Transverse colon (tissue), 4 donors: ENCODE measurements at places on chromosomes 1 and 21.
A peak's percentile ranks its signal among the peaks of the same experiment; 100 is the strongest.

GRCh38 chr1:179917601-179918429 is 35.7 kb downstream of the TOR1AIP1 start:
- no peak for DNase-seq

DNA sequence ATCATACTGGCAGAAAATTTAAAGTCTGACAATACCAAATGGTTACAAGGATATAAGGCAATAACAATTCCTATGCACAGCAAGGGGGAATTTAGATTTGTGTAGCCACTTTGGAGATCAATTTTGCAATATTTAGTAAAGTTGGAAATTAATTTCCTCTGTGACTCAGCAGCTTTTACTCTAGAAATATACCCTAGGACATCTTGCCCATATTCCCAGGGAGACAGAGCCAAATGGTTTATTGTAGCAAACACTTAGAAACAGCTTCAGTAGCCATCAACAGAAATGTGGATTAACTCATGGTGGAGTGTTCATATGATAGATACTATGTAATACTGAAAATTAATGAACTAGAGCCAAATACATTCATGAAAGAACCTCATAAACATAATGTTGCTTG is 104.6 kb downstream of the BACH1 start:
- no peak for DNase-seq

DNA sequence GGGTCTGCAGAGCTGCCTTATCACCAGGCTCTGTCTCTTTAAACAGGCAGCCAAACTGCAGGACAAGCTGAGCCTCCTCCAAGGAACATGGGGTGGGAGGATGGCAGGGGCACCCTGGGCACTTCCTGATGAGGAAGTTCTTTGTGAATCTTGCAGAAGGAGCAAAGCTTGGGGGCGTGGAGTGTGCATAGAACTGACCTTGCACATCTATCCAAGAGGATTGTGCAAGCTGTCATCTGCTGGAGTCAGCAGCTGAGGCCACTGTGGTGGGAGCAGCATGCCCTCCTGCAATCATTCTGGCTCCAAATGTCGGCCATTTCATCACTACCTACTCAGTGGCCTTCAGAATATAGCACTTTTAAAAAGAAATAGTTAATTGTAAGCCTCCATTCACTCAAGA is 182.2 kb downstream of the AJAP1 start:
- no peak for DNase-seq

- DNase-seq = no peak
These were observed 111.2 kb downstream of the SPAG17 start for GRCh38 chr1:118073648-118074435.

DNA sequence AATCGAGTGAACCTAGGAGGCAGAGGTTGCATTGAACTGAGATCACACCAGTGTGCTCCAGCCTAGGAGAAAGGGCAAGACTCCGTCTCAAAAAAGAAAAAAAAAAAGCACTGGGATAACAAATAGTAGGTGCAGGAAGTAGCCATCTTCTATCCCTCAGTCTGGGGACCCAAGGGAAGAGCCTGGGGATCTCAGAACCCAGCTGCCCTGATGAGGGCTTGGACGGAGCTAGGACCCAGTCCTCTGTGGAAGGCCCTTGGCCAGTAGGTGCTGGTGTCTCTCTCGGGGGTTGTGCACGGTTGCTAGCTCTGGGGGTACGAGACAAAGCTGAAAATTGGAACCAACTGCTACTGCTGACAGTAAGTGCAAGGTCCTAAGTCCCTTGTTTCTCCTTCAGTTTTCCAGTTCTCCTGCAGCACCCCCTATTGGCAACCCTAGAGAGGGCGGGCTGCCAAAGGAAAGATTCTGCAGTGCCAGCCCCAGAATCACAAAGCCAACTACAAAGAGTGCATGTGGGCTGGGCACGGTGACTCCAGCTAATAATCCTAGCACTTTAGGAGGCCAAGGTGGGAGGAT is 57.6 kb upstream of the KIF1B start:
- DNase-seq = peak; percentile 58

- DNase-seq = peak; percentile 67
These were observed 1.2 kb downstream of the SYTL1 start for GRCh38 chr1:27342778-27343638.

DNA sequence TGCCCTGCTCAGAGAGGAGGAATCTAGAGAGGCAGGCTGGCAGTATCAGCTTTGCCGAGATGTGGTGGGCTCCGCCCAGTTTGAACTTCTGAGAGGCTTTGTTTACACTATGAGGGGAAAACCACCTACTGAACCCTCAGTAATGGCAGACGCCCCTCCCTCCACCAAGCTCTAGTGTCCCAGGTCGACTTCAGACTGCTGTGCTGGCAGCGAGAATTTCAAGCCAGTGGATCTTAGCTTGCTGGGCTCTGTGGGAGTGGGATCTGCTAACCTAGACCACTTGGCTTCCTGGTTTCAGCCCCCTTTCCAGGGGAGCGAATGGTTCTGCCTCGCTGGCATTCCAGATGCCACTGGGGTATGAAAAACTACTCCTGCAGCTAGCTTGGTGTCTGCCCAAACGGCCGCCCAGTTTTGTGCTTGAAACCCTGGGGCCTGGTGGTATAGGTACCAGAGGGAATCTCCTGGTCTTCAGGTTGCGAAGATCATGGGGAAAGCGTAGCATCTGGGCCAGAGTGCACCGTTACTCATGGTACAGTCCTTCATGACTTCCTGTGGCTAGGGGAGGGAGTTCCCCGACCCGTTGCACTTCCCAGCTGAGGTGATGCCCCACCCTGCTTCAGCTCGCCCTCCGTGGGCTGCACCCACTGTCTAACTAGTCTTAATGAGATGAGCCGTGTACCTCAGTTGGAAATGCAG is 43.6 kb downstream of the C21orf91 start:
- peak; percentile 42 for DNase-seq

- no peak for DNase-seq
These were observed 9.6 kb downstream of the UMODL1 start for GRCh38 chr21:42080788-42081083.

DNA sequence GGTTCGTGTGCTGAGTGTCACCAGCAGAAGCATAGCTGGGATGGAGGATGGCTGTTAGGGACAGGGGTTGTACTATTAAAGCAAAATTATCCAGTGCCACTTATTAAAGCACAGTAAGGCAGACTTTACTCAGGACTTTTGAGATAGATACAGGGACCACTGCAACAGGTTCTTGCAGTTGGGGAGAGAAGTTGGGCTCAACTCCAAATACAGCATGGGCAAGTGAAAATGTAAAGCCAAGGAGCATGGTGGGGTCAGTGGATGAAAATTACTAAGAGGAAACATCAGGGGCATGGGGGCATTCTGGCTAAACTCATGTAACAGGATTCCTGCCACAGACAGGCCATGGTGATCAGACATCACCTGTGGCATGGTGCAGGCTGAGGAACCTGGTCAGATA is 15.0 kb upstream of the REN start:
- DNase-seq = no peak

GRCh38 chr1:35062518-35063196 is 16.5 kb upstream of the ZMYM1 start:
- DNase-seq = no peak

DNA sequence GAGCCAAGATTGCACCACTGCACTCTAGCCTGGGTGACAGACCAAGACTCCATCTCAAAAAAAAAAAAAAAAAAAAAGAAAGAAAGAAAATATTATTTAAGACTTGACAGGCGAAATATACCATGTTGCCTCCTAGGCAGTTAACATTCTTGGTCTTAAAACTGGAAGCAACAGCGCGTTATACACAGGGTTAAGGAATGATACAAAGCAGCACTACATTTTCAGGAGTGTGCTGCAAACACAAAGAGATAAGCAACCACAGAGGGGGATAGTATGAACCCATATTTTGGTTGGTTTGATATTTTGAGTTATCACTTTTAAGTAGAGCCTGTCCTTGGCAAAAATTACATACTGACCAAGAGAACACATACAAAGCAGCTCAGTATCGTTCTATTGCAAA is 25.1 kb downstream of the USP24 start:
- no peak for DNase-seq

DNA sequence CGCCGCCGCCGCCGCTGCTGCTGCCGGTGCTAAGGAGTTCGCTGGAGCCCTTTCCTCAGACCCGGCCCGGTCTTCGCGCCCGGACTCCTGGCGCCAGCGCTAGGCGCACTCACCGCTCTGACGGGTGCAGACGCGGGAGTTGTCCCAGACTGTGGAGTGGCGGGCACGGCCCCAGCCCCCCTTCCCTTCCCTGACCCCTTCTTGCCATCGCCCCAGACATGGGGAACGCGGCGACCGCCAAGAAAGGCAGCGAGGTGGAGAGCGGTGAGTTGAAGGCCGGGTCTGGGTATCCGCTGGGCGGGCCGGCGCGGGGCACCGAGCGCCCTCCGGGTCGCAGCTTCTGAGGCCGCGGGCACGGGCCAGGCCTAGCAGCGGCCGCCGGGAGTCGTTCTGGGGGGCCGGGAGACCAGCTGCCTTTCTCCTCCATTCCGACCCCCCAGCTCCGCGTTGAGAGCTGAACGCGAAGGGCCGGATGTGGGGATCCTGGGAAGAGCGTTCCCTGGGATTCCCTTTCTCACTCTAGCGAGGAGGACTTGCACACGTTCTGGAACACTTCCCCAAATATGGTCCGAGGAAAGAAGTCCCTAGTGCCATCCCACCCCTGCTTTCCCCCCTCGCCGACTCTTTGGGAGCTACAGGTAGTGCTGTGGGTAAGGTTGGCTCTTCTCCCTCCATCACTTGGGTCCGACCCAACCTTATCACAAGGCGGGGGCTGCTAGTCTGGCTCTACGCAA is 65.8 kb upstream of the PRKACB start:
- DNase-seq = no peak

DNA sequence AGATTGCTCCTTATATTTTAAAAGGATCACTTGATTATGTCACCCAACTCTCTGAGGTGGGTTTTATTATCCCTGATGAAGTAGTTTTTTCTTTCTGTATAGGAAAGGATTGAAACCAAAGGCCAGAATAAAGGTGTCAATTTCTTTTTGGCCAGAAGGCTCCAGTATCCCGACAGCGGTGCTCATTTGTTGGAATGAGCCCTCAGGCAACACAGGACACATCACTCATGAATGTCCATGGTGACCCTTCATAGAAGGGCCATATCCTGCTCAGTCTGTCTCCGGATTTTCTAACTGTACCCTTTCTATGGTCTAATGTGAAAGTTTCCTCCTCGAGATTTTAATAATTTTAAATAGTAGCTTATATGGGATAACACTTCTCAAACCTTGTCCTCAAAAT is 171.3 kb upstream of the USP24 start:
- DNase-seq = no peak

DNA sequence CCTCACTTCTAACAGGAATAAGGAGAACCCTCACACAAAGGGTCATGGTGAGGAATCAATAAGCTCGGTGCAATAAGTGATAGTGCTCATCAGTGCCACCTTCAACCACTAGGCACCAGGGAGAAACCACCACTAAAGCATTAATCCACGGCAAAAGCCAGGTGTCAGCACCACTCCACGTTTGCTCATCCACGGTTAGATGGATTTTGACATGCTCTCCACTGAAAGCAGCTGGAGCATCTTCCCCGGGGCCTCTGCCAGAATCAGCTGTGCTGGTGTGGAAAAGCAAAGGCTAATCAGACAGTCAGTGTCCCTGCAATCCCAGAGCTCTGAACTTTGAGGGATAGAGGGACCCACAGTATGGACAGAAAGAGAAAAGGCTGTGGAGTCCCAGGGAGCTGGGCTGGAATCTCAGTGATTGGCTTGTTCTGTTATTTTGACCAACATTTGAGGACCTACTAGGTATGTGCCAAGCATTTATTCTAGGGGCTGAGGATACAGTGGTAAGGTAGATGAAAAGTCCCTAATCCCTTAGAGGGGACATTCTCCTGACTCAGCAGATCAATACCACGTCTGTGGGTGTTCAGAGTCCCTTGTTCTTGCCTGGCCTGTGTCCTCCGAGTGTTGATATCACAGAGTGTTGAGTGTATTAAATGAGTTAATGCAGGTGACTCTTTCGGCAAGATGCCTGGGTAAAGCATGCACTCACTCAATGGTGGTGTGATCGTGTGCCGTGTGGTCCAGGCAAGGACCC is 41.3 kb downstream of the FHAD1 start:
- DNase-seq = no peak

DNA sequence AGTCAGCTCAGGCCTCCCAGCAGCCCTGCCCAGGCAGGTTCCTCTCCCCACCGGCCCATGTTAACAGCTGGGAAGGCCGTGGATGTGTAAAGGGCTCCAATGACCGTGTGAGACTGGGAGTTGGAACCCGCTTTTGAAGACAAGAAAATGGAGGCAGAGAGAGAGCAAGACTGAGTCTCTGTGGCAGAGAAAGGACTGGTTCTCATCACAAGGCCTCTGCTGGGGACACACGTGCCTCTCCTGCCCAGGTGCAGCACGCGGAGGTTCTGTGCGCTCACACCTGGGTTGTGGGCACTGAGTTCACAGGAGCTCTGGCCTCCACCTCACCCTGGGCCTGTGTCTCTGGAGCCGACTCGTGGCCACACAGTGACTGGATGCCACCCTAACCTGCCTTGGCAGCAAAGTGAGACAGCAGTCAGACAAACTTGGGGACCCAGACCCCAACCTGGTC is 27.0 kb downstream of the RUNX3 start:
- DNase-seq = peak; percentile 4

DNA sequence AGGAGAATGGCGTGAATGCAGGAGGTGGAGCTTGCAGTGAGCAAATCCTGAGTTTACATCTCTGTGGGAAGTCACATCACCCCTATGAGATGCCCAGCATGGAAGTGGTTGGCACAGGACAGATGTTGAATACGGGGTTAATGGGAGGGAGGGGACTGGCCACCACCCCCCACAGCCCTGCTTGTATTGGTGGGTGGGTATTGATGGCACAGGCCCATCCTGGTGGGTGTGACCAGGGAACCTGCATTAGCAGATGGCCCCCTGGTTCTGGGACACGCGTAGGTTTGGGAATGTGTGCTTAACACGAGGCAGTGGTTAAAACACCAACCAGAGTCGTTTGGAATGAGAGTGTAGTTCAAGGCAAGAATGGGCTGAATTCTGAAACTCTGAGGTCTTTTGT is 117.9 kb downstream of the PRDM2 start:
- no peak for DNase-seq

DNA sequence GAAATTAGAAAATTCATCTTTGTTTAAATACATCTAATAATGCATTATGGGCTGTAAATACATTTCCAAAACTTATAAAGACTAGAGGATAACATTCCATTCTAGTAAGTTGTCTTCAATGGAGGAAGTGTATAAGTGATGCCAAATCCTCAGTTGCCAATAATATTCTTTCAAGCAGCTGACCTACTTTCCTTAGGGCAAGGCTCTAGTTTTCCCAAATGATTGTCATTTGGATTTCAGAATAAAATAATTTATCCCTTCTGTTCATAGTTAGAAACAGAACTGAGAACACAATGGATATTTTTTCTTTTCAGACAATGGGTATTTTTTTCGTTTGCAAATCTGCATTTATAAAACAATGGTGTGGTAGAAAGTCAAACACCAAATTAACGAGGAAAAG is 354.9 kb upstream of the ADAMTS5 start:
- no peak for DNase-seq

DNA sequence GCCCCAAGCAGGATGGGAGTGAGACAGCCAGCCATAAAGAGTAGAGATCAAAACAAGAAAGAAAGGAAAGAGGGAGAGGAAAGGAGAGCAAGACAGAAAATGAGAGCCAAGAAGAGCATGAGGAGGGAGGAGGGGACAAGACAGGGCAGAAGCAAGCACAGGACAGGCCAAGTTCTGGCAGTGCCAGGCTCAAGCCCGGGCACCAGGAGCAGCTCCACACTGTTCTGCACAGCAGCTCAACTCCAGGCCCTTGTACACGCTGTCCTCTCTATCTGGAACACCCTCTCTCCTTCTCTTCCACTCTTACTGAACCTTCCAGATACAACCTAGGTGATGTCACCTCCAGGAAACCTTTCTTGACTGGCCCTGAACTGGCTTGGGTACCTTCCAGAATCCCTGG is 11.7 kb downstream of the IFFO2 start:
- DNase-seq = no peak

- DNase-seq = no peak
These were observed 4.7 kb upstream of the ITGB2 start for GRCh38 chr21:44925378-44925755.
